ENCODE measurements at places on chromosomes 3 and 15.

- DNase-seq: no peak
Observed at GRCh38 chr15:25668901-25669300, 194.2 kb downstream of the ATP10A start.

- DNase-seq: no peak
Observed at GRCh38 chr3:64773137-64773536, 85.3 kb upstream of the ADAMTS9 start.

DNA sequence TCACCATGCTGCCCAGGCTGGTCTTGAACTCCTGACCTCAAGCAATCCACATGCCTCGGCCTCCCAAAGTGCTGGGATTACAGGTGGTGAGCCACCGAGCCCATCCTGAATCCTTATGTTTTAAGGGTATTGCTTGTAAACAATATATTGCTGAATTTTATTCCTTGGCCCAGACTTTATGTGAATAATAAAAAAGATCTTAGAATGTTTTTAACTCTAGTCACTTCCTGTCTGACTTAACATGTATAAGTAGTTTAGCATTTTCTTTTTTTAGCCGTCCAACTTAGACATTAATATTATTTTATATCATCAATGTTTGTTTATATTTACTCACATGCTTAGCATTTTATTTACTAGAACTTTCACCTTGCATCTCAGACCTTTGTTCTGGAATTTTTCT is 9.2 kb upstream of the EIF2B5 start:
- DNase-seq: no peak

DNA sequence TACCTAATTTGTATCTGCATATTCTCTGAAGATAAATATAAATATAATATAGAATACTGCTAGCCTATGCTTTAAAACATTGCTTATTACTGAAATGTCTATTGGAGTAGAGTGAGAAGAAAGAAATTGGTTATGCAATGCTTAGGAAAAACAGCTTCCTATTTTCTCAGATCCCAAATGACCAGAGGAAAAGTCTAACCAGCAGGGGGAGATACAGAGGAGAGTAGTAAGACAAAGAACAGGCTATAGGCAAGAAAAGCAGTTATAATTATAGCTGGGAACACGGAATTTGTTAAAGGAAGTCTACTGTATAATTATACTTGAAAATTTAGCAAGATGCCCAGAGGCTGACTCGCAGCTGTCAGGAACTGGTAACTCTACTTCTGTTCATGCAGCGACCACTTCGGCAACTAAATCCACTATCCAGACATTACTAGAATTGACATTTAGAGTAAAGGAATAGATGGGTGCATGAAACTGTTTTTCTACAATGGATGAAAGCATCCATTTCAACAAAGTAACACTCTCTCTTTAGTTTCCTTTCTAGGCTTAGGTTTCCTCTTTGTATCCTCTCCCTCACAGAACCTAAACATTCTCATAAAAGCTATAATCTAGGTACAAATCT is 97.2 kb downstream of the TBC1D5 start:
- DNase-seq: no peak

GRCh38 chr3:148938936-148939335 is 52.4 kb upstream of the GYG1 start:
- DNase-seq: no peak

DNA sequence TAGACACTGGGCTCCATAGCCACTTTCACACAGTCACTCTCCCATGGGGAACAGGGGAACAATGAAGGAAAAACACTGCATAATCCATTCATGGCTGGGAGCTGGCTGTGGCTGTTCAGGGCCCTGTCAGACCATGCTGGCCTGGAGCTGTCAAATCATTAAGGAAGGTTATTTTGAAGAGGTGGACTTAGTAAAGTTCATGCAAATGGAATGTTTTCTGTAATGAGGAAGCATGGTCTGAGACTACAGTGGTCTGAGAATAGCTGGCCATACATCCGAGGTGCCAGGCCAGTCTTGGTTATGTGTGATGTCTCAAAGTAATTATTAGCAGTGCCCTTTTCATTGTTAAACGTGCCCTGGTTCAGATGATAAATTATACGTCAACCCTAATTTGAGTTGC is 117.1 kb upstream of the MRPS22 start:
- no peak for DNase-seq

- no peak for DNase-seq
Observed at GRCh38 chr3:139715166-139715565, 37.4 kb upstream of the NMNAT3 start.

DNA sequence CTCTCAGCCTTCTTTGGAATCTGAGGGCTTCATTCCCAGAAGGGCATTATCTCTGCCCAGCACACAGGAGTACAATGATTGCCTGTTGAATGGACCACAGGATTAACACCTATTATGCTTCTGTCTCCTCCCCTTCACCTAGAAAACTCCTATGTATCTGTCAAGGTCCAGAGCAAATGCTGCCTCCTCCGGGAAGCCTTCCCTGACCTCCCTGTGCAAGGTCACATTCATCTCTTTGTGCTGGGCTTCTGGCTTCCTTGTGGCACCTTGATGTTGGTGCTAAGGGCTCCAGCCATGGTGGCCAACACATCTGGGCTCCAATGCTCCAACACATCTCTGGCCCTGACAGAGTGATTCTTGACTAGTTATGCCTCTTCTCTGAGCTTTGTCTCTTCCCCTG is 49.9 kb upstream of the ATP2B2 start:
- no peak for DNase-seq

DNA sequence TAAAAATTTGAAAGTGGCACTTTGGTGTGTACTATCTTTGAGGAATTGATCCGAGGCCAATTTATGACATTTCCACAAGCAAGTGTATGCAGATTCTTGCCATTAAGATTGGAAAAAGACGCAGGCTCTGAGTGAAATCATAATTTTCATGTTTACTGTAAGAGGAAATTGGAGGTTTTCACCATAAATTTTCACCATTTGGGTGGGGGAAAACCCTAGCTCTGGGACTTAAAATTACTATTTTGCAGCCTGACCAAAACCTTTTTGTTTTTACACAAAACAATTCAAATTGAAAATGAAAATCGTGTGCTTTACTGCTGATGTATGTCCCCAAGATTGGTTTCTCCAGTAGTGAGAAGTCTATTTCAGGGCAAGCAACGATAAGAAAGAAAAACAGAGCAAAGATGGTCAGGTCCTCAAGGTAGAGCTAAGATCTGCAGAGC is 282.6 kb downstream of the FOXP1 start:
- no peak for DNase-seq

DNA sequence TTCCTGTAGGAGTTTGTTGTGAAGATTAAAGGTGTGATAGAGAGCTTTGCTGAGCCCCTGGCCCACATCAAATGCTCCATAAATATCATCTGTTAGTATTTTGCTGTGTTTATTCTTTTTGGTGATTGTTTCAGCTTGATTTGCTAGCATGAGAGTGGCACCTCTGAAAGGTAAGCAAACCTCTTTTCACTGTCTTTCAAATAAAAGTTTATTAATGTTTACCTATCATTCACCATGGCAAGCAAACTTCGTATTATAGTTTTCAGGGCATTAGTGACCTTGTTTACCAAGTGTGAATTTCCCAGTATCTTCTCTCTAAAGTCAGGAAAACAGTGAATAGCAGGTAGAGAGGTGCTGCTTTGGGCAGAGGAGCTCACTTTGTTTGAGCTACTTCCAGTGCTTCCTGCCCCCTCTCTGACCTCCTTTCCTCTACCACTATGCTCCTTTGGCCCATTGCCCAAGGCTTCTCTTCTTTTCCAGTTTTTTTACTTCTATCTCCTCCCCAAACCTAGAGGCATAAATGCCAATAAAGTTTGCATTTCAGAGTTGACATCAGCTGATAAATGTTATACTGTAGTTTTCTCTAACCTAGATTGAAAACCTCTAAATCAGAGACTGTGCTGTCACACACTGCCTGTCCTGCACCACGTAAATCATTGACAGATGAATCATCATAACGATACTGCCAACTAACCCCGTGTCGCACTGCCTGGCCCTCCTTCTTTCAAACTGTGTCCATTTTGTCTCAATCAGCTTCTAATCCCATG is 569.0 kb downstream of the TUSC7 start:
- DNase-seq: no peak

GRCh38 chr15:23422946-23423708 is 23.9 kb downstream of the GOLGA6L2 start:
- DNase-seq: no peak

DNA sequence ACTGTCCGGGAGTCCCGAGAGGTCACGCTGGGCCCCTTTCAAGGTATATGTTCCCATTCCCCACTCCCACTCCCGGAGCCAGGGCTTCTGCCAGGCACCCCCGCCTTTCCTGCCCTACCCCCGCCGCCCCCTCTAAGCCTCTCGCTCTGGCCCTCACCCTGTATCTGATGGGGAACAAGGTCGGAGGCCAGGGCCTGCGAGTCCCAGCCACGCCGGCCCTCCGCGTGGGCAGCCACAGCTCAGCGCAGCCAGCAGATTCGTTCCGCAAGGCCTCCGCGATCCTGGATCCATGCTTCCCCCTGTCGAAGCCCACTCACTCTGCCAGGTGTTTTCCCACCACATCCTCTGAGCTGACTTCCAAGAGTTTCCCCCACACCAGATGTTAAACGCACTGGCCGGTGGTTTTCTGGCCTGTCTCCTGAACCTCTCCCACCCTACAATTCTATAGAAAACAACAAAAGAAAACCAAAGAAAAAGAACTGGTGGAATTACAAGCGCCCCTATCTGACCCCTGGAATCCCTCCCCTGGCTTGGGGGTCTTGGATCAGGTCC is 303.7 kb downstream of the NTRK3 start:
- no peak for DNase-seq

DNA sequence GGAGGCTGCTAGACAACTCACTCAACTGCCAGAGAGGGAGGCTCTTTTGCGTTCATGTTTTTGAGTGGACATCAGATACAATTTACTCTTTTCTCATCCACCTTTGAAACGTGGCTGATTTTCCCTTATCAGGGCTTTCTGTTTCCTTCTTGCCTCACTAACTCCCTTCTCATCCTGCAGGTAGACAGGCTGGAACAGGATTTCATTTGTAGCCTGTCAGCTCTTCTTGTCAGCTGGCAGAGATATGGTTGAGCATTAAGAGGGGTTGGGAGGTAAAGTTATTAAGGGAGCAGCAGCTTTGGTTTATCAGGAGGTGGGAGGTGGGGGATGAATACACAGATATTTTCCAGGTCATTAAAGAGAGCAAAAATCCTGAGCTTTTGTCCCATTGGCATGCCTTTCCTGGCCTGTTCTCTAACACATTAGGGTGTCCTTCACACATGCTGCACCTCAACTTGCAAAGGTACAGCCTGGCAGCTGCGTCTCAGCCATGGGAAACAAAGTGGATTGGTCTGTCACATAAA is 73.5 kb downstream of the PPM1L start:
- no peak for DNase-seq

DNA sequence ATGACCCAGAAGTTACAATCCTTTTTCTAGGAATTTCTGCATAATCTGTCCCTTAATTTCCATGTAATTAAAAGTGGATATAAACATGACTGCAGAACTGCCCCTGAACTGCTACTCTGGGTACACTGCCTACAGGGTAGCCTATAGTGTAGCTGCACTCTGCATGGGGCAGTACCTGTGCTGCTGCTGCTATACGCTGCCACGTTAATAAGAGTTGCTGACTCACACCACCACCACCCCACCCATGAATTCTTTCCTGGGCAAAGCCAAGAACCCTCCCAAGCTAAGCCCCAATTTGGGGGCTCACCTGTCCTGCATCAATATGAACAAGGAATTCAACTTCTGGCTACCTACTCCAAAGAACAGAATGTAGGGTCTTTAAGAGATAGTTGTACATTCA is 13.9 kb downstream of the HDGFL3 start:
- no peak for DNase-seq

GRCh38 chr15:92625251-92625980 is 30.2 kb downstream of the FAM174B start:
- no peak for DNase-seq

- DNase-seq: no peak
Observed at GRCh38 chr3:46684891-46685290, 8.6 kb downstream of the ALS2CL start.

DNA sequence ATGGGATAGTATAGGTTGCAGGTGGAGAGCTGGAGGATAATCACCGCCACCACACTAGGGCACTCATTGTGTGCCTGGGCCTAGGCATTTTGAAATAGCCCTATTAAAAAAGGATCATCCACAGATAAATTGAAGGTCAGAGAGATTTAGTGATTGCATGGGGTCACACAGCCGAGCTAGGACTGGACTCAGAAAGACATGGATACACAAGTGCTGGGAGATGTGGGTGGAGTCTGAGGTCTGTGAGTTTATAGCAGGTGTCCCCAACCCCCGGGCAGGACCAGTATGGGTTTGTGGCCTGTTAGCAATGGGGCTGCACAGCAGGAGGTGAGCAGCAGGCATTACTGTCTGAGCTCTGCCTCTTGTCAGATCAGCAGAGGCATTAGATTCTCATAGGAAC is 5.3 kb upstream of the ANKDD1A start:
- DNase-seq: no peak

GRCh38 chr15:71746719-71747118 is 63.6 kb upstream of the NR2E3 start:
- no peak for DNase-seq

DNA sequence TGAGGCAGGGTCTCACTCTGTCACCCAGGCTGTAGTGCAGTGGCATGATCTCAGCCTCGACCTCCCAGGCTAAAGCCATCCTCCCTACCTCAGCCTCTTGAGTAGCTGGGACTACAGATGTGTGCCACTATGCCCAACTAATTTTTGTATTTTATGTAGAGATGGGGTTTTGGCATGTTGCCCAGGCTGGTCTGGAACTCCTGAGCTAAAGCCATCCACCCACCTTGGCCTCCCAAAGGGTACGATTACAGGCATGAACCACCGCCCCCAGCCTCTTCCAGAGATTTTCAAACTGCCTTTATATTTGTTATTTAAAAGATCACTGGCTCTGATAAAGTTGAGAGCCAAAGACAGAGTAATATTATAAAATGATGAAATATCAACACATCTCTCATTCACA is 37.3 kb downstream of the BSN start:
- DNase-seq: no peak

Measured in hypothalamus (tissue), 51 donors.